ENCODE measurements at places on chromosomes 4 and X.

DNA sequence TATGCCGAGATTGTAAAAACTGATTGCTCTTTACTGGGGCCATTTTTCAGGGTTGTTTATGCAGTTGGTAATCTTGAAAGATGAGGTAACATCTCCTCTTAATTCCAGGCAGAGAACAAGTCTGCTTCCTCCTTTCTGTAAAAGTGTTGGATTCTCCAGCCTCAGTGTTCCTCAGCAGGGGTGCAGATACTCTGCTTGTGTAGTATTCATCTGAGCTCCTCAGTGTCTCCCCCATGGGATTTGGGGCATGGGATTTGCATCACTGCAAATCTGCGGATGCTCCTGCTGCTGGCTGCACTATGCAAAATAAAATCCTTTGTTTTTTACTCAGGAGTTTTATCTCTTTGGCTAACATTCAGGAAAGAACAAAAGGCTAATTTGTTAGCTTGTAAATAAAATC, 104.9 kb upstream of the ATP8A1 start:
- DNase-seq, result no peak

- DNase-seq, result no peak
Measured at GRCh38 chr4:11286533-11286932, 142.2 kb downstream of the HS3ST1 start.

DNA sequence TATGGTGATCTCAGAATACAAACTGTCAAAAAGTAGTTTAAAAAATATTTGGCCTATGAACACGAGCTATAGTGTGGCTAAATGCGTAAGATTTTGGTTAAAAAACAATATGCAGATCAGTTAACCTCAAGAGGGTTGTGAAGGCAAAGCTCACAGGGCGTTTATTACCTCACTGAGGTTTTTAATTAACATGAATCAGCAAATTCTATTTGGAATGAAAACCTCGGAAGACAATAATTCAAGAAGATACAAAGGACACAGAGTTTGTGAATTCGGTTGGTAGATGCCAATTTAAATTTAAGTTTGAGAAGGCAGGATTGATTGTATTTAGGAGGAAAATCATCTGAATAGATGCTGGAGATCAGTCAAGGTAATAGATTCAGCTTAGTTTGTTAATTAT, 1434.6 kb downstream of the C4orf33 start:
- no peak for DNase-seq

GRCh38 chr4:95377366-95377900, 171.3 kb downstream of the UNC5C start:
- DNase-seq, result no peak
